Kidney epithelial cell (primary cell): ENCODE measurements at places on chromosomes 1 and 21. TPM values are rescaled to one million over a fixed set of nuclear protein-coding genes. Genes with fewer than 3 reads are reported as not detected.

DNA sequence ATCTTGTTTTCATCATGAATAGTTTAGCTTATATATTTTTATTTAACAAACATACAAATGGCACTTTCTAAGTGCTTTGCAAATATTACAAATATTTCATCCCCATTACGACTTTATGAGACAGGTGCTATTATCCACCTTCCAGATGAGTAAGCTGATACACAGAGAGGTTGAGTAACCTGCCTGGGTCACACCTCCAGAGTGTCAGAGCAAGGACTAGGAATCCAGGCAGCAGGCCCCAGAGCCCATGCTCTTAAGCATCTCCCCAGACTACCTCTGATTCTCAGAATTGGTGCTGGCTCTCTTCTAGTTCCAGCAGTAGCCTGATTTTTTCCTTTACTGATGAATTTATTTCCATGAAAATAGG lies 40.0 kb downstream of the EPHB2 start:
- no peak for DNase-seq

DNA sequence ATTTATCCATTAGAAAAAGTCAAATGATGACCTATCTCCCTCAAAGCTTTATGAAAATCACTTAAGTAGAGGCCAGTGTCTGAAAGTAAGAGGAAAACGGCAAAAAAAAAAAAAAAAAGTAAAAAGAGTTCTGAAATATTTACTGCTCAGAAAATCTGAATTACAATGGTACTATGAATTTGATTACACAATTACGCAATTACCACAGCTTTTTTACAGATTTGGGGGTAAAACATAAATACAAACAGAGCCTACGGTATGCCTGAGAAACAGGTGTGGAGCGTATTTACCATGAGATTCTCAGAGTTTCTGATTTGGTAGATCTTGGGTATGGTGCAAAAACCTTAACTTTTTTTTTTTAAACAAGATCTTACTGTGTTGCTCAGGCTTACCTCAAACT lies 15.9 kb upstream of the FBXO28 start:
- no peak for DNase-seq

GRCh38 chr1:107276247-107276646 lies 135.4 kb downstream of the NTNG1 start:
- DNase-seq = no peak

DNA sequence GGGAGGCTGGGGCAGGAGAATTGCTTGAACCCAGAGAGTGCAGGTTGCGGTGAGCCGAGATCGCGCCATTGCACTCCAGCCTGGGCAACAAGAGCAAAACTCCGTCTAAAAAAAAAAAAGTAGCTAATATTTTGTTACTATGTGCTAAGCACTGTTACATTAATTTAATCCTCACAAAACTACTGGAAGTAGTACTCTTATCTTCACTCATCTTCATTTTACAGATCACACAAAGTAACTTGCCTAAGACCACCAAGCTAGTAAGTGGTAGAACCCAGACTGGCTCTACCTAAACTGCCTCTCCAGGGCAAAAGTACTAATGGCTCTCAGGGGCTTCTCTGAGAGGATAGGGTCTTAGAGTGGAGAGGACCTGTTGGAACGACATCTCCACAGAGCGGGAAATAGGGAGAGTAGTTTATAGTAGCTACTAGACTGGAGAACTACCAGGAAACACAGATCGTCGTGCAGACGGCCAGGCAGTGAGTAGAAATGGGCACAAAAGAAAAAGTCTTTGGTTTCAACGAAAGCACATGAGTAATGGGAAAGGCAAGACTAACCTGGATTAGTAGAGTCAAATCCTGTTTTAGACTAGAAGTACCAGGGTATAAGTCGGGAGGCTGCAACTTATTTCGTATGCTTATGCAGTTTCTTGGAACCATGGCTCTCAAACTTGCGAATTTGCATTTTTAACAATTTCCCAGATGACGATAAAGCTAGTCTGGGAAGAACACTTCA lies 1.4 kb downstream of the CLCC1 start:
- no peak for DNase-seq

DNA sequence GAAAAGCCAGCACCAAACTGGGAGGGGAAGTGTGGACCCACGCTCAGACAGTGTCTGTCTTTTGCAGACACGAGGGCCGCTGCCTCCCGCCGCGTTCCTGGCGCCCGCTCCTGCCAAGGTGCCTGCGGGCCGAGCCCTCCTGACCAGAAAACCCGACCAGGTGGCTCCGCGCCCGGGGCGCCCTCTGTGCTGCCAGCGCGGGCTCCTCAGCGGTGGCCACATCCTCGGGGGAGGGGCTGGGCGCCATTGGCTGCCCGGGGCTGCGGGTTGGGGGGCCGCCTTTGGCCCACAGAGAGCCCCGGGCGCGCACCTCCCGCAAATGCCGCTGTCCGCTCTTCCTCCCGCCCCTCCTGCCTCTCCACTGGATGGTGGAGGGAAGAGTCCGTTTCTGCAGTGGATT lies 22.4 kb upstream of the TRNAU1AP start:
- no peak for DNase-seq

- no peak for DNase-seq
Measured at GRCh38 chr1:21189906-21190500, 13.3 kb upstream of the EIF4G3 start.

- DNase-seq = no peak
Measured at GRCh38 chr1:1788136-1788535, 9.9 kb upstream of the NADK start.

- no peak for DNase-seq
Measured at GRCh38 chr1:53511933-53512806, 53.0 kb downstream of the DMRTB1 start.

- no peak for DNase-seq
Measured at GRCh38 chr1:182071924-182072323, 10.4 kb upstream of the ZNF648 start.

GRCh38 chr1:9062021-9062471 lies 7.4 kb downstream of the SLC2A5 start:
- no peak for DNase-seq

GRCh38 chr1:16387201-16388188 lies 20.5 kb downstream of the SZRD1 start:
- no peak for DNase-seq

DNA sequence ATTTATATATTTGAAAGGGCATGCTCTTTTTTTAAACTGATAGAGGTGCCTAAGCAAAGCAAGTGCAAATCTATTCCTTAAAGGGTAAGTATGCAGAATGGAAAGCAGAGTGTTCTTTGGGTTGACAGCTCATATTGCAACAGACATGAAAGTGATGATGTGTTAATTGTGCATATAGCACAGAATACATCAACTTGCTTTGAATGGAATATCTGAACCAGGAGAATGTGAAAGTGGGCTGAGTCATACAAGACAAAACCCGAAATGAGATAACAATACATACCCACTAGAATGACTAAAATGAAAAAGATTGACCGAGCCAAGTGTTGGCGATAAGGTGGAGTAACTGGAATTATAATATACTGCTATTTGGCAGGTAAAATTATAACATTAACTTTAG lies 4.3 kb downstream of the CR1 start:
- DNase-seq = no peak

DNA sequence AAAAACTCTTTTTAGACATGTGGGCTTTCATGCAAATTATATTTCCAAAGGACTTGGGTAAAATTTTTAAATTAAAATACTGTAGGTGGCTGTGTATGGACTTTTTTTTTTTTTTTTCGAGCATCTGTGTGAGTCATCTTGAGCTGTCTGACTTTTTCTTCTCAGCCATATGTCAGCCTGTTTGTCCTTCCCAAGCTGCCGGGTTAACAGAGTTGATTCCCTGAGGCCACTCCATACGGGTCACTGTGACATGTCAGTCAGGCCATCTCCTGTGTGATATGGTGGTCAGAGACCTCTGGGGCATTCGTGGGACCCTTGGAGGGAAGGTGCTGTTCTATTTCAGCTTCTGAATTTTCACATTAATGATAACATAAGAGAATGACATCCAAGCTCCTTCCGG lies 148.3 kb downstream of the KCNJ6 start:
- DNase-seq = no peak

GRCh38 chr1:157968508-157968907 lies 24.9 kb upstream of the KIRREL1 start:
- DNase-seq = peak; percentile 92

DNA sequence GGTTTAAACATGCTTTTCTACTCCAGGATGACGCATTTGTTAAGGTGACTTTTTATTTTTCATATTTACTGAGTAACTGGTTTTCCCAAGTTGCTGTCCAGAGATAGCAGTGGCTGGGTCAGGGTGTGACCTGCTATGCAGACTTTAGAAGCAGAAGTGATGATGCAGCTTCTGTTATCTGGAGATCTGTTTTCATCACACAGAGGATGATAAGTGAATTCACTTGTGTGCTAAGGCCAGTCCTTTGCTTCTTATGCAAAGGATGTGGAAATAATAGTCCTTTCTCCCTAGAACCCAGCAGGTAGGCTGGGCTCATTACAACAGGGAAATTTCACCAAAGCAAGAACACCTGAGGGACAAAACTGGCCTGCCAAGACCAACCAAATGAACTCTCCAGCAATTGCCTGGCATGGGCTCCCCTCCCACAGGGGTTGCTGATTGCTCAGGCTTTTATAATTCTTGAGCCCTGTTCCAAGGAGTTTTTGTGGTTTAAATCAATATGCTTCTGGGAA lies 97.8 kb upstream of the LPGAT1 start:
- no peak for DNase-seq

GRCh38 chr1:167871331-167871730 lies 42.6 kb downstream of the ADCY10 start:
- no peak for DNase-seq

DNA sequence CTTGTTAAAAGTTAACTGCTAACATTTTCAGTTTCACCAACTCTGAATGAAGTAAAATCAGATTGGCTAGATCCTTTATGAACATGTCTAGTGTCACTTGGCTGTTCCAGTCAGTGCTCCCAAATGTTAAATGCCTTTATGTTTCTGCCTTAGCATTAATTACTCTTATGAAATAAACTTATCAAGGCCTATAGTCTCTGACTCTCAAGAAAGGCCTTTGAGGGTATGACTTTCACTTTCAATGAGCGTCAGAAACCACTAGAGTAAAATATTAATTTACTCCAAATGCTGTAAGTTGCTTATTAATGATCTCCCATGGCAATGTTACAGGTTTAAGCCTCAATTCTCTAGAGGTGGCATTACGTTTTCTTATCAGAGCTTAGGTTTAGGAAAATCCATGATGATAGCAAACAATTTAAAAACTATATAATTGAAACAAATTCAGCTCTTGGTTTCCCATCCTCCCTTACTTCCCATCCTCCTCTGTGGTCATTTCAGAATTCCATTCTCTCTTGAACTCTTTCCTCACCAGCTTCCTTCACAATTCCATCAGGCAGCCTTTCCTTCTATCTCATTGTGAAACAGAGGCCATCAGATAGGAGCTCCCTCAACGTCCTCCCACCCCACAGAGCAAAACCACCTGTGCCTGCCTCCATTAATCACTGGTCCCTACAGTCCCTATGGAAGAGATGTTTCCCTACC lies 108.6 kb upstream of the COP1 start:
- DNase-seq = no peak

DNA sequence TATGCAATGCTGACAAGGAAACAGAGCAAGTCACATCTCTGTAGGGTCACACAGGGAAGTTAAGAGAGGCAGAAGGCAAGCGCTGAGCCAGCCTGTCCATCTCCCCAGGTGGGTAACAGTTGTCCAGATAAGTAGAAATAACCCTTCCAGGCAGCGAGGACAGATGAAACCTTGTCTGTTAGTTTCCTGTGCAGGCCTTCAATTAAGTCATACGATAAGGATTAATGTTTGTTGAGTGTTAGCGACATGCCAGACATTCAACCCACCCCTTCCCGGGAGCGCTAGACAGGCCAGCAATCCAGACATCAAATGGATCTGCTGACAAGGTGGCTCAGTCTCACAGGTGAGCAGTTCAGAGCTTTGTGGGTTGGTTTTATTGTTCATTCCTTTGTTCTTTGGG lies 221.5 kb upstream of the FMN2 start:
- no peak for DNase-seq

DNA sequence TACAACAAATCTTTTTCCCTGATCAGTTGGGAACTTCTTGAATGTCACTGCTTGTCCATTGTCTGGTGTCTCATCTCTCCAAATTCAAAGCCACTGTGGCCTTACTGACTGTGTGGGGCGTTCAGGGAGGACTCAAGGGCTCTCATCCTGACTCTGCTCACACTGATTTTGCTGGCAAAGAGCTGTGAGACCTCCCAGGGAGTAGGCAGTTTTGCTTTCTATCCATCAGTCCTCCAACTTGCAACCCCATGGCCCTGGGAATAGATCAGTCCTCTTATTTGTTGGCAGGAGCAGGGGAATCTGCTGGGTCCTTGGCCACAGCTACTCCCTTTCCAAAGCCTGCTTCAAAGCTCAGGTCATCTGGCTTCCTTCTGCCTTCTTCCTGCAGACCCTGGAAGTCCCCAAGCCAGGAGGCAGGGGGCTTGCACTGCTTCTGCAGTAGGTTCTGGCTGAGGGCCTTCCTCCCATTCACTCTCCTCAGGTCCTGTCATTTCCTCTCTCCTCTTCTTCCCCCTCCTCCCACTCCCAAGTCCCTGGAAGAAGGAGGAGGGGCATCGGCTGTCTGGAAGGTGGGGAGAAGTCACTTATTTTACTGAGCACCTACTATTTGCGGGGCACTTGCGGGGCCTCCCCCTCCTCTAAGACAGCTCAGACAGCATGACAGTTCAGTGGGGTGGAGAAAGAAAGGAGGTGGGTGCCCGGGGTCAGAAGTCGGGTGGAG lies 876 bp upstream of the NAV1 start:
- DNase-seq = no peak

DNA sequence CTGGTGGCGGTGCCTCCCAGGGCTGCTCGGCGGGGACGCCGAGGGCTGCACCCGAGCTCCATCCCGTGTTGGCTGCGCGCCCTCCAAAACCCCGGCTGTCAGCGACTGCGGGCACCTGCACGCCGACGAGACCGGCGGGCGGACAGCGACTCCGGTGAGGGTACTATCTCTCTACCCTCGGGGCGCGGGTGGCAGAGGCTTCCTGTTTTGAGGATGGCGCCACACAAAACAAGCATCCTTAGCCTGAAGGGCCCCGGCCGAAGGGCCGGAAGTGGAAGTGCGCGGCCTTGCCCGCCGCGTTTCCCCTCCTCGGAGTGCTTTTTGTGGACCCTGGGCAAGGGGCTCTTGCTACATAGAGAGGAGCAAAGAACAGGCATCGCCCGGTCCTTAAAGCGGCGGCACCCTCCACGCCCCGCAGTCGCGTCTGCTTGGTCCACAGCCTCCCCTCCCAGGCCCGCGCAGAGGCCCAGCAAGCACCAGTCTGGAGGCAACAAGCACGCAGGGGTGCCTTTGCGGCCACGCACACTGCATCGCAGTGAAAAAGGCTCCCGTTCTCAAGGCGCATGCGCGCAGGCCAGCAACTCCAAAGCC lies 561 bp upstream of the COQ8A start:
- DNase-seq = no peak

GRCh38 chr1:203681739-203682138 lies 55.1 kb downstream of the ATP2B4 start:
- DNase-seq = no peak

GRCh38 chr1:236522937-236523703 lies 662 bp upstream of the LGALS8 start:
- no peak for DNase-seq

- no peak for DNase-seq
Measured at GRCh38 chr1:162207862-162208261, 138.4 kb downstream of the NOS1AP start.

The CCDC17 gene
- 0.33 and 1.3 TPM in 2 replicates for total RNA-seq

The DIPK1A gene
- total RNA-seq = 1.6 and 1.8 TPM in 2 replicates

The LRP8 gene
- 7.5 and 9.5 TPM in 2 replicates for total RNA-seq

The COL11A1 gene
- total RNA-seq = 0.38 and 0.48 TPM in 2 replicates

The AGMAT gene
- 0.75 and 0.96 TPM in 2 replicates for total RNA-seq

The OR6N1 gene
- not detected in 2 replicates for total RNA-seq

The FCER1G gene
- not detected in 2 replicates for total RNA-seq

The NUDT4B gene
- 25.3 and 30.9 TPM in 2 replicates for total RNA-seq

The CYP2J2 gene
- total RNA-seq = 1.9 and 3.3 TPM in 2 replicates

The PHGDH gene
- total RNA-seq = 163 and 184 TPM in 2 replicates

The S1PR1 gene
- total RNA-seq = 0.48 and 2.7 TPM in 2 replicates

The SLC27A3 gene
- 2.7 and 6.2 TPM in 2 replicates for total RNA-seq

The LGR6 gene
- total RNA-seq = 0.08 and 0.68 TPM in 2 replicates
